Activated CD8-positive, alpha-beta T cell treated with anti-CD3 and anti-CD28 coated beads, Interleukin-2, amount 10 ng/mL, durations not matched to agents 7 days and 5 days (primary cell): ENCODE measurements at places on chromosomes 5 and 9.

- DNase-seq, result no peak
- H3K36me3 ChIP-seq, result no peaks in the 10 kb centered on the region
- no peak overlapping the region for H3K27ac ChIP-seq
- no peaks in the 10 kb centered on the region for H3K27me3 ChIP-seq
- H3K4me1 ChIP-seq, result peaks cover 18% of the 10 kb centered on the region
- H3K4me3 ChIP-seq, result no peak overlapping the region
Measured at GRCh38 chr9:129318121-129319075, 140.3 kb upstream of the IER5L start.

- no peak overlapping the region for H3K4me3 ChIP-seq
- H3K27me3 ChIP-seq, result peaks cover 50% of the 10 kb centered on the region
- no peaks in the 10 kb centered on the region for H3K36me3 ChIP-seq
- peaks cover 17% of the 10 kb centered on the region for H3K4me1 ChIP-seq
- H3K27ac ChIP-seq, result no peak overlapping the region
- no peak for DNase-seq
Measured at GRCh38 chr5:108730617-108731340, 16.9 kb upstream of the FER start.

- no peak overlapping the region for H3K27ac ChIP-seq
- no peak for DNase-seq
- H3K4me3 ChIP-seq, result no peak overlapping the region
- H3K36me3 ChIP-seq, result no peaks in the 10 kb centered on the region
- H3K27me3 ChIP-seq, result peaks cover 2% of the 10 kb centered on the region
- peaks cover 4% of the 10 kb centered on the region for H3K4me1 ChIP-seq
Measured at GRCh38 chr9:76799473-76799872, 35.2 kb downstream of the PCA3 start.

DNA sequence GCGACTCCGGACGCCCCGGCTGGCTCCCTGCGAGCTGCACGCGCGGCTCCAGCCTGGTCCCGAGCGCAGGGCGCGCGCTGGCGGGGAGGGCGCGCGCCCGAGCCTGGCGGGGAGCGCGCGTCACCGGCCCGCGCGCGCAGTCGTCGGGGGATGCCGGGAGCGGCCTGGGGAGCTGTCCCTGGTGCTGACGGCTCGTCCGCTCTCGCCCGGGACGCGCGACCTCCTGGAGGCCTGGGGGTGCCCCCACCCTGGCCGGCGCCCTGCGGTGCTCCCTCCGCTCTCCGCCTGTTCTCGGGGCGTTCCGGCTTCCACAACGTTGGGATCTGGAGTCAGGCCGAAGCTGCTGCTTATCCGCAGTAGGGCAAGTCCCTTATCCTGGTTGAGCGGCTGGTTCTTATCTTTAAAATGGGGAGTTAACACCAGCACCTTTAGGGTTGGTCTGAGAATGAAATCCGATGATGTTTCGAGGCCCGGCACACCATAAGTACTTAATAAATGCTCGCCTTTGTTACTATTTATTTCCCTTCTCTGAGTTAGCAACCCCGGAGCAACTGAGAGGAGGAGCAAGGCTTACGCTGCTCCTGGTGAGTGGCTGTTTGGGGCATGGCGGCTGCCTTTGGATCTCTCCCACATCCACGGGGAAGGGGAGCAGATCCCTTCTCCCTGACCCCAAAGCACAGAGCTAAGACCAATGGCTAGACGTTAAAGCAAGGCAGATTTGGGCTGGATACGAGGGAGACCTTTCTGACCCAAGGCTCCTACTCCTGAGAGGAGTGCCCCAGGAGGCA is at the start of gene FAM163B:
Gene FAM163B, minus strand, starts transcription at position 79 of the 788 bp plus-strand sequence. CDS start 29,166 bp downstream, outside the sequence.
- no peak within 1 kb of the TSS for H3K4me3 ChIP-seq
- H3K36me3 ChIP-seq, result no peaks in the 10 kb centered on the region
- H3K4me1 ChIP-seq, result peaks cover 6% of the 10 kb centered on the region
- no peak within 1 kb of the TSS for H3K27ac ChIP-seq
- DNase-seq, result peak; percentile 56

GRCh38 chr5:180175015-180175431 is 34.0 kb downstream of the RASGEF1C start:
- DNase-seq, result no peak
- H3K36me3 ChIP-seq, result no peaks in the 10 kb centered on the region
- H3K4me1 ChIP-seq, result no peaks in the 10 kb centered on the region
- no peaks in the 10 kb centered on the region for H3K27me3 ChIP-seq
- no peak overlapping the region for H3K27ac ChIP-seq

GRCh38 chr5:627840-628239 is 15.7 kb downstream of the CEP72 start:
- peaks cover 22% of the 10 kb centered on the region for H3K36me3 ChIP-seq
- DNase-seq, result no peak

- H3K36me3 ChIP-seq, result no peaks in the 10 kb centered on the region
- H3K4me3 ChIP-seq, result no peak overlapping the region
- no peak for DNase-seq
- no peaks in the 10 kb centered on the region for H3K4me1 ChIP-seq
- no peak overlapping the region for H3K27ac ChIP-seq
- H3K27me3 ChIP-seq, result no peaks in the 10 kb centered on the region
Measured at GRCh38 chr9:104082168-104082567, 11.9 kb upstream of the SMC2 start.

- H3K27ac ChIP-seq, result no peak overlapping the region
- no peaks in the 10 kb centered on the region for H3K27me3 ChIP-seq
- no peak for DNase-seq
- peaks cover 2% of the 10 kb centered on the region for H3K4me1 ChIP-seq
- no peak overlapping the region for H3K4me3 ChIP-seq
Measured at GRCh38 chr9:6106711-6107339, 91.4 kb upstream of the RANBP6 start.

- H3K4me1 ChIP-seq, result no peaks in the 10 kb centered on the region
- no peaks in the 10 kb centered on the region for H3K27me3 ChIP-seq
- no peak overlapping the region for H3K4me3 ChIP-seq
Measured at GRCh38 chr5:102099766-102100331, 196.2 kb downstream of the SLCO4C1 start.

- H3K4me3 ChIP-seq, result no peak overlapping the region
- no peak overlapping the region for H3K27ac ChIP-seq
- H3K4me1 ChIP-seq, result peaks cover 11% of the 10 kb centered on the region
- no peaks in the 10 kb centered on the region for H3K27me3 ChIP-seq
- no peak for DNase-seq
- no peaks in the 10 kb centered on the region for H3K36me3 ChIP-seq
Measured at GRCh38 chr5:65737842-65738241, 15.8 kb downstream of the NLN start.

DNA sequence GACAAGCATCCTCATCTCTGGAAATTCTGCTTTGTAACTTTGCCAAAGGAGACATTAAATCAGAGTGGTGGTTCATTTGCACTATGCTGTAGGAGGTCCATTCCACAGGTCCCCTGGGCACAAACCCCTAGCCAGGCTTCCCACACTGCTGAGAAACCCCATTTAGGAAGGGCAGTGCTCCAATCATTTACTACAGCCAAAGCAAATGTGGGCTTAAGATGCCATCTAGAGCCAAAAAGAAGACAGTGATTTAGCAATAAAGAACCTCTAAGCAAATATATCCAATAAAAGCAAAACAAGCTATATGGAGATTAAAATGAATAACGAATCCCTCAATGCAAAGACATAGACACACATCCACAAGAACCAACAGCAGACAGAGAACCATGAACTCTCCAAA is 129.0 kb upstream of the ALDH1B1 start:
- H3K27me3 ChIP-seq, result peaks cover 14% of the 10 kb centered on the region
- DNase-seq, result no peak

GRCh38 chr9:105044518-105044917 is 116.6 kb upstream of the ABCA1 start:
- no peak overlapping the region for H3K4me3 ChIP-seq
- no peaks in the 10 kb centered on the region for H3K36me3 ChIP-seq
- DNase-seq, result no peak
- H3K27me3 ChIP-seq, result peaks cover 2% of the 10 kb centered on the region

GRCh38 chr5:143737062-143737461 is 74.9 kb upstream of the HMHB1 start:
- DNase-seq, result no peak
- peaks cover 6% of the 10 kb centered on the region for H3K27me3 ChIP-seq
- H3K4me1 ChIP-seq, result peaks cover 8% of the 10 kb centered on the region
- no peaks in the 10 kb centered on the region for H3K36me3 ChIP-seq
- H3K4me3 ChIP-seq, result no peak overlapping the region

GRCh38 chr9:15421990-15422371 is 695 bp upstream of the SNAPC3 start:
- peaks cover 23% of the 10 kb centered on the region for H3K36me3 ChIP-seq
- H3K27me3 ChIP-seq, result peaks cover 24% of the 10 kb centered on the region
- peak overlapping the region; percentile 93 for H3K4me3 ChIP-seq
- H3K27ac ChIP-seq, result peak overlapping the region; percentile 86

DNA sequence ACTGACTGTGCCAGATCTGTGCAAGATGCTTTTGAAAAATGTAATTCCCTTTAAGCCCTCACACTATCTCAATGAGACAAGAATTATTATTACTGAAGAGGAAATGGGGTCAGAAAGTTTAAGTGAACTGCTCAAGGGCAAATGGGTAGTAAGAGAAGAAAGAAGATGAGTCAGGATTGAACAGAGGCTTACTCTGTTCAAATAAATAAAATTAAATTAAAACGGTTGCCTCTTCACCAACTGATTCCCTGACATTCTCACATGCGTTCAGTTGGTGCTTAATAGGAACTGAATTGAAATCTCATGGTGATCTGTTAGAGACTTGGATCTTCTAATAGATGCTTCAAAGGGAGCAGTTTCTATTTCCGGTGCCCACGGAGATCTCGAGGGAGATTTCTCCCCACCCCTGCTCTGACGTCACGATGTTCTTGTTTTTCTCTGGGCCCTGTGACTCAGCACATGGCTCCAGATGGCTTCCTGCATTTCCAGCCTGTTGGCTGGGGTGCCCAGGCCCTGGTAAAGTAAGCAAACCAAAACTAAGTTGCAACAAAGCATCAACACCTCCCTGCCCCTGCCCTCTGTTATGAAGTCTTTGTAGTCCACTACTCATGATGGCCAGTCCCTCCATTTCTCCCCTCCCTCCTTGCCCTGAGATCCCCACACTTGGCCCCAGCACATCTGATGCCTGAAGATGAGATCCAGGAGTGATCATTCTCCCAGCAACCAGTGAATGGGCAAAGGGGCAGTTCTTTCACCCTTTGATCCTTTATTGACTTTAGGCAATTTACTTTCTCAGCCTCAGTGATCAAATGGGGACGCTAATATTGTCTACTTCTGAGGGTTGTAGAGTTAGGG is 106.1 kb upstream of the CPEB4 start:
- peak; percentile 58 for DNase-seq
- H3K36me3 ChIP-seq, result peaks cover 3% of the 10 kb centered on the region
- peak overlapping the region; percentile 85 for H3K27ac ChIP-seq
- peaks cover 23% of the 10 kb centered on the region for H3K4me1 ChIP-seq
- H3K27me3 ChIP-seq, result no peaks in the 10 kb centered on the region

DNA sequence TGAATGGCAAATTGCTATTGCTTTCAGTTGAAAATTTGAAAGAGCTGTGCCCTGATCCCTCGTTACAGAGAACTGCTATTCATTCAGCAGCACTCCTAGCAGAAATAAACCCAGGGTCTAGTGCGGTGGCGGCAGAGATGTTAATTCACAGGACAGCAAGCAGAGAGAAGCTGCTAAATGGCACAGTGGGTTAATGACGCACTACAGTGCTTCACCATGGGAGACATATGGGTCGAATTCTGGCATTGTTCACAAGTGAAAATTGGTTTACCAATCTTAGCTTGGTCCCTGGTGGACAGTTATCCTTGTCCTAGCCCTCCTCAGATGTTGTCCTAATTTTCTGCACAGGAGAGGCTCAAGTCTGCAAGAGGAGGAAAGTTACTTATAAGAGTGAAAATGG is 807.4 kb downstream of the TLE1 start:
- H3K4me1 ChIP-seq, result no peaks in the 10 kb centered on the region
- H3K4me3 ChIP-seq, result no peak overlapping the region
- H3K36me3 ChIP-seq, result no peaks in the 10 kb centered on the region
- no peak for DNase-seq

DNA sequence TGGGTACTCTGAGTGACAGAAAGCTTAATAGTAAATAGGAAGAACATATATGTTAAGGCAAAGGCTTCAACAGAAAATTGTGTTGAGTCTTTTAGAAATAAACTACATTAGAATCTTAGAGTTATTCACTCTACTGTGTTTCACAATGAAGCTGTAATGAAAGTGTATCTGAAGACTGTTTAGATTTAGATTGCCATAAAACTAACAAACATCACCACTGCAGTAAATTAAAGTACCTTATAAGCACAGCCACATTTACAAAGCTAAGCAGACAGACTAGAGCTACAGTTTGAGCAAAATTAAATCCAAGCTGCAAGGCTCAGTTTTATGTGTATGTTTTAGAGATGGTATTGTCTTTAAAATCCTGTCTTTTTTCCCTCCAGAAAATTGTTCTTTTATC is 172.4 kb downstream of the PBX3 start:
- H3K4me1 ChIP-seq, result no peaks in the 10 kb centered on the region
- no peak overlapping the region for H3K27ac ChIP-seq
- H3K4me3 ChIP-seq, result no peak overlapping the region

DNA sequence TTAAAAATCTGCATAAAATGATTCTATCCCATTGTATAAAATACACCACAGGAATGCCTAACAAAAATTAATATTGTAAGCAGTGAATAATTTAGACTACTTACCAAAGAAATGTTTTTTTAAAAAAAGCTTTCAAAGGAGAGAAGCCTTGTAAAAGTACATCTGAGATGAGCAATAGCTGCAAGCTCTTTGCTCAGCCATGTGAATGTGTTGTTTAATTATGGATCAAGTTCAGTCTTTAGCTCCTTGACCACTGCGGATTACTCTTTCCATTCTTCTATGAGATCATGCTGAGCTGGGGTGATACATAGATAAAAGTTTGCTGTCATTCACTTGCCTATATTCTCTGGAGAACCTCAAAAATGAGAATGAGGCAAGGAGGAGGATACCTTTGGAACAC is 782.4 kb upstream of the ZNF608 start:
- H3K4me1 ChIP-seq, result no peaks in the 10 kb centered on the region
- no peaks in the 10 kb centered on the region for H3K36me3 ChIP-seq
- DNase-seq, result no peak
- H3K27ac ChIP-seq, result no peak overlapping the region
- no peak overlapping the region for H3K4me3 ChIP-seq

DNA sequence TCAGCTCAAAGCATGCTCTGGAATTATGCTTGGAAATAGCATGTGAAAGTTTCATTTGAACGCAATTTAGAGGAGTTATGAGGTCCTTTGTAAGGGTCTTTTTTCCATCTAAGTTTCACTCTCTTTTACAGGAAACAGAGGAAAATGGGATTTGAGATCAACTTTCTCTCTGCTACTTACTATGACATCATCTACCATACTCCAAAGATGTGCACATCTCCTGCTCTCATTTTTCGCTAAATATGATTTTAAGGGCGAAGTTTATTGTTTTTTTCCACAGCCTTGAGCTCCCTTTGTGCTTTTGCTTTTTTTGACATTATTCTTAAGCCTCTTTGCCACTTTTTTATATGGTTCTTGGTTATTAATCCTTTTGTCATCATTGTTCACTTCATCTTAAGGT is 125.6 kb downstream of the NNT start:
- peaks cover 12% of the 10 kb centered on the region for H3K27me3 ChIP-seq
- DNase-seq, result no peak
- H3K4me3 ChIP-seq, result no peak overlapping the region
- H3K36me3 ChIP-seq, result no peaks in the 10 kb centered on the region

DNA sequence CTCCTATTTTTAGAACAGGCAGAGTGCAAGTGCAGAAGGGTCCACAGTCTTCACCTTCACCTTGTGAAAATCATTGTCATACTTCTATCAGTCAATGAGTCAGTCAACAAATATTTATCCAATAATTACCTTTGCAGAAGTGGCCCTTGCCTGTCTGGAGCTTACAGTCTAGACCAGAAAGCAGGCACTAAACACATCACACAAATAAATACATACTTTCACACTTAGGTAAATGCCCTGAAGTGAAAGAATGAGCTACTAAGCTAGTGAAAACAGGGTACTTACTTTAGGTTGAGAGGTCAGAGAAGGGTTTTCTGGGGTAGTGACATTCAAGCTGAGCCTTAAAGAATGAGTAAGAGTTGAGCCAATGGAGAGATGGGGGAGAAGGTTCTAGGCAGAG is 421.9 kb upstream of the ADAMTSL1 start:
- no peak overlapping the region for H3K4me3 ChIP-seq
- H3K36me3 ChIP-seq, result no peaks in the 10 kb centered on the region
- DNase-seq, result no peak
- no peak overlapping the region for H3K27ac ChIP-seq
